Activated effector memory CD4-positive, alpha-beta T cell treated with Interleukin-2 at 50 U/mL for 16 hours (primary cell): ENCODE measurements at places on chromosomes 16 and 17.

DNA sequence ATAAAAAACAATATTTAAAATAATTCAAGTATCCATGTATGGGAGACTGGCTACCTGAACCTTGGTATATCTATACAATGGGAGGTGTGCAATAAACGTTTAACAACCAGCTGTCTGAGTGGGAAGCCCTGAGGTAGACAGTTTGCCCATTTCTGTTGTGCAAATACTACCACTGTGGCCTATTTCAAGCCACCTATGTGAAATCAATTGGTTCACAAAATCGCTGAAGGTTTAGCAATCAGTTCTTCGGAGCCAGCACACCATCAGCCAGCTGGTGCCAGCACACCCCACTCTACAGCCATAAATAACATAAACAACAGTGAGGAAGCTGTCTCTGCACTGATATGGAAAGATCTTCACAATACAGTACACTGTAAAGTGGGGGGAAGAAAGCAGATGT is 46.7 kb upstream of the KDM8 start:
- no peak for DNase-seq

GRCh38 chr16:49498666-49499413 is 125.2 kb downstream of the C16orf78 start:
- DNase-seq = no peak

- DNase-seq = no peak
Observed at GRCh38 chr17:43146649-43147048, 21.5 kb upstream of the BRCA1 start.

DNA sequence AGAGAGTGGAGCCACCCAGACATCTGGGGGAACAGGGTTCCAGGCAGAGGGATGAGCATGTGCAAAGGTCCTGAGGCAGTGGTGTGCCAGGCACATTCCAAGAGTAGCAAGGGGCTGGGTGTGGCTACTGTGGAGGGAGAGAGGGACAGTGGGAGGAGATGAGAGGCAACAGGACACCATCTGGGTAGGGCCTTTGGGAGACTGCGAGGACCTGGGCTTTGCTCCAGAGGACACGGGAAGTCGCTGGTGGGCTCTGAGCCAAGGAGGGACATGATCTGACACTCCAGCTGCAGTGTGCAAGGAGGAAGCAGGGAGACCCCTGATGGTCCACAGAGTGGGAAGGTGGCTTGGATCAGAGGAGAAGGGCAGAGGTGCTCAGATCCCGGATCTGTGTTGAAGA is 56.7 kb upstream of the MED9 start:
- DNase-seq = no peak

DNA sequence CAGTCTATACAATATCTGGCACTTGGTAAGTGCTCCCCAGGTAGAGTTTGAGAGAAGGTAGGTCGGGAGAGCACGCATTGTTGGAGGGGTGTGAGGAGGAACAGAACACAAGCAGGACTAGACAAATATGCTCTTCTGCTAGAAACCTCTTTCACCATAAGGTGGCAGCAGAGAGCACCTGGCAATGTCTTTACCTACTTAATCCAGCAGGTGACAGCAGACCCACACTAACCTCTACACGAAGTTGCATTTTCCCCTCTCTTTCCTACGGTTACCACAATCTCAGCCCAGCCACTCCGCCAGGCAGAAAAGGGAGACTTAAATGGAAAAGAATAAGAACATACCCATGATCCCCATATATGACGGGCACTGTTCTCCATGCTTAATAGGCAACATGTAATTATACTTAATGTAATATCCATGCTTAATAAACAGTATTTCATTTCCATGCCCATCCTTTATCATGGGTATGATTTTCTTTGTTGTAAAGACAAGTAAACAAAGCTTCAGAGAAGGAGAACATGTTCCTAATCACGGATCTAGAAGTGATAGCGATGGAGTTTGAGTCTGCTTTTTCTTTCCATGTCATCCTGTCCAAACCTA is 55.1 kb upstream of the CCL2 start:
- DNase-seq = peak; percentile 32

GRCh38 chr16:88561485-88562359 is 8.5 kb upstream of the ZC3H18 start:
- DNase-seq = peak; percentile 31

DNA sequence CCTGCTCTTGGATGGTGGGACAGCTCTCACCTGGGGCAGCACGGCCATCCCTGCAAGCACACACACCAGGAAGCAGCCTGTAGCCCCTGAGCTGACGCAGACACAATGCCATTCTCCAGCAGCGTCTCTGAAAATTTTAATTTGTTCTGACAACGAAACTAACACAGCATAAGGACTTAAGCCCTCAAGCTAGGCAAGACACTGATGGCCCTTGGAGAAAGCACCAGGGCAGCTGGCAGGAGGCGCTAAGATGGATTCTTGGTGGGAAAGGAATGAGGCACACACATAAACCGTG is 2.7 kb upstream of the LIMD2 start:
- DNase-seq = no peak

DNA sequence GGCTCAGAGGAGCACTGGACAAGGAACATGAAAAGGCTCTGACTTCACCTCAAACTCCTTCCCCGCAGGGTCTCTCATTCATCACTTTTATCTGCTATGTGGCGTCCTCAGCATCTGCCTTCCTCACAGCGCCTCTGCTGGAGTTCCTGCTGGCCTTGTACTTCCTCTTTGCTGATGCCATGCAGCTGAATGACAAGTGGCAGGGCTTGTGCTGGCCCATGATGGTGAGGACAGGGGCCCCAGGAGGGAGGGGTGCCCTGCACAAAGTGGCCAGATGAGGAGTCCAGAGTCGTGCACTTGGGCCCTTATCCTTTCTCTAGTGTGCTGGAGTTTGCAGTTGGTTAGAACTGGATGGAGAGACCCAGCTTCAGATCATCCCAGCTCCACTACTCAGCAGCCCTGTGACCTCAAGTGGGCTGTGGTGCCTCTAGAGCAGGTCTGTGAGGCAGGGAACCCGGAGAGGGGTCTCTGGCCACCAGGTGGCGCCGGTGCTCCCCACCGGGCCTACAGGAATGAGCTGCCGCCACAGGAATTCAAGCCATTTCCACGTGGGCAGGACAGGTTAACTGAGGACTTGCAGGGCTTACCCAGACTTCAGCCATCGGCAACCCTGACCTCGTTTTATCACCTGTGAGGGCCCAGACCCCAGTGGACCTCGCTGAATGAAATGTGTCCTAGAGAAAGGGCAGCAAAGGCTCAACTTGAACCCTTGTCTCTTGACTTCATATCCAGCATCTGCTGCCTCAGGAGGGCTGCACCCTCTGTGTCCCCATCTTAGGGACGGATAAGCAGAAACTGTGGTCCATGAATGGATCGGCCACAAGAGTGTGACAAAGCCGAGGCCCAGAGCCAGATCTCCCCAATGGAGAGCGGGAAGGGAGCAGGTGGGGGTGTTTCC is 4.0 kb downstream of the CMTM3 start:
- peak; percentile 69 for DNase-seq

GRCh38 chr17:72717276-72717675 is 375.2 kb downstream of the SLC39A11 start:
- no peak for DNase-seq

DNA sequence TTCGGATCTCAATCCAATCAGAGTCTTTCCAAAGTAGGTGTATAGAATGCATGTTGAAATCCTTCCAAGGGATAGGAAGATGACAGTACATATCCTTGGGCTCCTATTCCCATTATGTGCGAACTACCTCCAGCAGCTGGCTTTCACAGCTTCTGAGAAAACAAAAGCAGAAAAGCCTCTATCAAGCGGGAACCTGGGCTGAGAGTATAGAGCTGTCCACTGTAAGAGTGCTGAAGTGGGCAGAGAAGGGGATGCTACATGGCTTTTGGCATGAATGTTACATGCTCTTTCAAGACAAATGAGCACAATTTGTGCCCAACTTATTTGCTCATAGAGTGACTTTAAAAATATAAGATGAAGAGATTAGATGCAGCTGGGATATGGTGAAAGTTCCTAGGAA is 993.5 kb downstream of the CDH8 start:
- no peak for DNase-seq

DNA sequence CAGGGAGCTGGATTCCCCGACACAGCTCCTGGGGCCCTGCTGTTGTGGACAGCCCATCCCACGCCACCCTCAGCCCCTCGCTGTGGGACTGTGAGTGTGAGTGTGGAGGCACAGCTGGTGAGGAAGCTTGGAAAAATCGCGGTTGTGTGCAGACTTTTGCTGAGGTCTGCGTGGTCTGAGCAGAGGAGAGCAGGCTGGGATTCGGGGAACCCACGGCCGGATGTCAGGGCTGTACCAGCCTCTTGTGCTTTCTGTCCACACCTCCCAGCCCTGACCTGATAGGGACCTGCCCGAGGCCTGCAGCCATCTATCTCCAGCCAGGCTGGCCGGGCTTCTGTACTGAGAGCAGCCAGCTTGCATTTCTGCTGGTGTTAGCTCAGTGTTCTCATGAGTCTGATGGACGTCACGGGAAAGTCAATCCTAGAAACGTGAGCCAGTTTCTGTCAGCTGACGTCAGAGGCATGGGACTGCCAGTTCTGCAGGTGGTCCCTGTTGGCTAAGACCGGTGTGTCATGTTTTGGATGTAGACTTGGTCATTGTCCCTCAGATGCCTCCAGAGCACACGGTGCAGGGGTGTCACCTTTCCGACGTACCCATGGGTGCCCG is 72.8 kb upstream of the ZNF750 start:
- DNase-seq = no peak

GRCh38 chr17:76726776-76727718 is at the start of gene METTL23:
TSS of gene METTL23 (plus strand) at chr17:76726839. CDS start at chr17:76729711, 2,872 bp downstream.
- DNase-seq = peak; percentile 75

DNA sequence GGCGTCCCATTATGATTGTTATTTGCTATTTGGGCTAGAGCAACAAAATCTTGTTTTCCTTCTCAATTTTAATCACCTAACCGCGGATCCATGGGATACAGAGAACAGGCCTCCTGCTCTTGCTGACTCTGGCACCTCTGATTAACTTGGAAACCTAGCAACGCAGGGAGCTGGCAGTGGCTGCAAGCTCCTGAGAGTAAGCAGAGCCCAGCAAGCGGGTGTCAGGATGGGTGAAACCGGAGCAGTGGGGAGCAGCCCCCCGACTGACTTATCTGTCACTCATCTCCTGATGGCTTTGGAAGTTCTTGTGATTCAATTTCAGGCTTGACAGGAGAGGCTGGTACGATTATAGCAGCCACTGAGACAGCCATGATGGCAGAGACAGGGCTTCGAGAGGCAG is 45.5 kb upstream of the CDC42EP4 start:
- no peak for DNase-seq

DNA sequence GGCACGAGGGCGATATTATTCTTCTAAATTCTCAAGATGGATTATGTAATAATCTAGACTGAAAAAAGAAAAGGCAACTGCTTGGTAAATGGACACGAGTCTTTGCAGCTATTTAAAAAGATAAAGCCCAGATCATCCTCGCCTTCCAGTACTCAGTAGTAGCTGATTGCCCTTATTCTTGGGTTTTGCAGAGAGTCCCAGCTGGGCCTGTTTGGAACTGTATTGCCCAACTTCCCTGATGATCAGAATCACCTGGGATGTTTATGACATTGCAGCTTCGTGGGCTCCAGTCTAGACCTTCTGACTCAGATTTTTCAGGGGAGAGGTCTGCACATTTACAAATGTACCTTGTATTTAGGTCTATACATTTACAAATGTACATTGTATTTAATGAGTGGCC is 213.5 kb downstream of the RAB11FIP4 start:
- DNase-seq = no peak

GRCh38 chr16:65413861-65414260 is 292.0 kb upstream of the CDH11 start:
- DNase-seq = no peak

- no peak for DNase-seq
Observed at GRCh38 chr17:81390873-81391255, 4.4 kb upstream of the BAHCC1 start.

DNA sequence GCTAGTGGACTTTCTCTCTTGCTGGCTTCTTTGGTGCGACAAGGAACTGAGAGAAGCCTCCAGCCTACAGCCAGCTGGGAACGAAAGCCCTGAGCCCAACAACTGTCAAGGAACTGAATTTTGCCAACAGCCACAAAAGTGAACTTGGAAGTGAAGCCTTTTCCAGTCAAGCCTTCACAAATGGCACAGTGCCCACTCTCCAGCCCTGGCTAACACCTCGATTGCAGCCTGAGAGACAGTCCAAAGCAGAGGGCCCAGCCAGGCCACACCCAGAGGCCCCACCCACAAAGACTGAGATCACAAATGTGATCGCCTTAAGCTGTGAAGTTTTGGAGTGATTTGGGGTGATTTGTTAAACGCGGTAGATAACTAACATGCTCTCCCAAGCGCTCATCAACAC is 244.6 kb upstream of the SDK2 start:
- no peak for DNase-seq

- no peak for DNase-seq
Observed at GRCh38 chr16:77834635-77835540, 46.5 kb downstream of the VAT1L start.

GRCh38 chr17:51941272-51941671 is 217.2 kb downstream of the CA10 start:
- no peak for DNase-seq

DNA sequence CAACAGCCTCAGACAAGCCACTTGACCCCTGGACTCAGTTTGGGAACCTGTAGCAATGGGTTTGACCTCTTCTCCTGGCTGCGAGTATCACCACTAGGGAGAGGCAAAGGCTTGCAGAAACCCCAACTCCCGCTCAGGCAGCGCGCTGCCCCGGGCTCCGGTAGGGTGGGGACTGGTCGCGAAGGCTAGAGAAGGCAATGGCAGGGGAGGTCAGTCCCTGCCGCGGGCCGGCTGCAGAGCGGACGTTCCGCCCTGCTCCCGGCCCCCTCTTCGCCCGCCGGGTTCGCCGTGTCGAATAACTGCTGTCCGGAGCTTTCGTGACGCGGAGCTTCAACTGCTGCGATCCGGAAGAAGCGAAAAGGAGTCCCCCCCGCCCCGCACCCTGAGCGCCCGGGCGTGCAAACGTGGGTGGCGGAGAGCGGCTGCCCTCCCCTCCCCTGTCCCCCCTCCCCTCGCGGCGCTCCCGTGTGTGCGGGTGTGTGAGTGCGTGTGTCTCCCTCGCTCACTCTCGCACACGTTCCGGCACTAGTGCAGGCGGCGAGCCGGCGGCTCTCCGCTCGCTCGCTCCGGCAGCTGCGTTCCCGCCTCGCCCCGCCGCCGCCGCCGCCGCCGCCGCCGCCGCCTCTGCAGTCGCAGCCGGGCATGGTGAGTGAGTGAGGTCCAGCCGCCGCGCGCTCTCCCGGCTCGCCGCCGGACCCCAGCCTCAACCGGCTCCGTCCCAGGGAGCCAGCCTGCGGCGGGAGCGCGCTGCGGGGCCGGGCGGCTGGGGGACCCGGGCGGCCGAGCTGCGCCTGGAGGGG is 772 bp upstream of the SHISA6 start:
- no peak for DNase-seq

- DNase-seq = no peak
Observed at GRCh38 chr16:72850853-72851252, 197.1 kb downstream of the ZFHX3 start.

GRCh38 chr16:1511662-1512569 is 18.8 kb downstream of the TELO2 start:
- DNase-seq = no peak

- DNase-seq = no peak
Observed at GRCh38 chr16:57060323-57061083, 31.9 kb upstream of the CPNE2 start.
